Stimulated activated CD8-positive, alpha-beta memory T cell treated with anti-CD3 and anti-CD28 coated beads, Interleukin-15, amount 100 ng/mL, for 24 hours (primary cell): ENCODE measurements at places on chromosomes 6 and 20.

DNA sequence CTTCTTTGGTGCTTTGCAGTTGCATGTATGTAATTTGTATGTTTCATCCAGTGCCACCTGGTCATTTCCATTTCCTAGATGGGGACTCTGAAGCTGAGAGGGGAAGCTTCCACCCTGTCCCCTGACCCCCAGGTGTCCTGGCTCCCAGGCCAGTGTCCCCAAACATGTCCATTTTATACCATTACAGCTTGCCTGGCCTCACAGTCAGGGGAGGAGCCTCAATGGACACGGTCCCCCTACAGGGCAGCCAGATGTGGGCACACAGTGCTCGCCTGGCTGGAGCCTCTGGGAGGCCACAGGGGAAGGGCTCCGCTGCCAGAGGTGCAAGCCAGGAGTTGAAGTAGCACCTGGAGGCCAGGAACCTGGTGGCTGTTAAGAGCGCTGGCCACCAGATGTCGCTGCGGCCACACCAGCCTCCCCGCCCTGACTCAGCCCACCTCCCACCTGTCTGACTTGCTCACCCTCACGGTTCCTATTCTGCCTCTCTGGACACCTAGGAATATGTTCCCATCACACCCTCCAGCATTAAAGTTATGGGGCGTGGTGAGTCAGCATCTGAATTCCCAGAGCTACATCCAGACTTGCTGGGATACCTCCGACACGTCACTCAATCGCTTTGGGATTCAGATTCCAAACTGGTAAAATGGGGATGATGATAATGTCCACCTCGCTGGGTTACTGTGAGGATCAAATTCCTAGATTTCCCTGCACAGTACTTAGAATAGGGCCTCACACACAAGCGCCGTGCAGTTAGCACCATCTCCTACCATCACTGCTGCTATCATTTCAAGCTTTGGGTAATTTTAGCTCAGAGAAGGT lies 107.4 kb downstream of the SULF2 start:
- DNase-seq = peak; percentile 36

DNA sequence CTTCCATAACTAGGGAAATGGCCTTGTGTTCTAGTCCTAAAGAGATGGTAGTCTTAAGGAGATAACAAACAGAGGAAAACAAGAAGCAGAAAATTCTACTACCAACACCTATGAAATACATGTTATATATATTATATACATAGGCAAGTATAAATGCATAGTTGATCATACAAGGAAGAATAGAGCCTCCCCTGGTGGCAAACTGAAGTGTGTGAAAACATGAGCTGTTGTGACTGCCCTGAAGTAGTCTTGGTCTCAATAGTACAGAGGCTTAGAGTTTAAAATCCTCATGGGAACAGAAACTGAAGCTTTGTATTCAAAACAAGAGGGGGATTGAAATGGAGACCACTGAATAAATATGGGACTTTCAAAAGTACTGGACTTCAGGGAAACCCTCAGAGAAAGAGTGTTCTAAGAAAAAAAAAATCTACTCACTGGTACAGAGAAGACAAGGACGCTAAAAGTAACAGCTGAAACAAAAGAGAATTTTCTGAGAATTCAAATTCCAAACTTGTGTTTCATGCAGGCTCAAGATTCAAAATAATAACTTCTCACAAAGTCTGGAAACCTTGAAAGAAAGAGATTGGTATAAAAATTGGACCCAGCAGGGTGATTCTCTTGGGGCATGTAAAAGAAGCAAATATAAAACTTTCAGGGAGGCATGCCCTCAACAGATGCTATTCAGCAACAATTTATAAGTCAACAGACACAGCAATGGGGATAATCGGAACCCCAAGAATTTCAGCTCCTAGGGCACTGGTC lies 59.7 kb upstream of the SAMD3 start:
- DNase-seq = no peak

DNA sequence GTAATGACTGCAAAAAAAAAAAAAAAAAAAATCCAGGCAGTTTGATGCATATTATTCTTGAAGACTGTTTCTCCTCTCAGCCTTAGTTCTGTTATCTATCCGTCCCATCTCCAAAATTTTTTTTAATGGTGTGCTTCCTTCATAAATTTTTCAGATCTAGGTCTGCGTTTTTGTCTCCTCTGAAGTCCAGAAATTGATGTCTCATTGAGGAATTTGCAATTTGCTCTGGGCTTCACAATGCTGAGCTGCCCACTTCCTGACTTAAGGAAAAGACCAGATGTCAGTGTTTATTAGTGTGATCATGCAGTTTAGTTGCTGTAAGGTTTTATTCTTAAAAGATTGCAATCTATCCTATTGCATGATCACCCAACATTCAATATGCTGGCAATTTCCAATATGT lies 297.6 kb downstream of the ZNF217 start:
- DNase-seq = no peak

GRCh38 chr6:10901770-10902169 lies 14.9 kb downstream of the SYCP2L start:
- DNase-seq = no peak

DNA sequence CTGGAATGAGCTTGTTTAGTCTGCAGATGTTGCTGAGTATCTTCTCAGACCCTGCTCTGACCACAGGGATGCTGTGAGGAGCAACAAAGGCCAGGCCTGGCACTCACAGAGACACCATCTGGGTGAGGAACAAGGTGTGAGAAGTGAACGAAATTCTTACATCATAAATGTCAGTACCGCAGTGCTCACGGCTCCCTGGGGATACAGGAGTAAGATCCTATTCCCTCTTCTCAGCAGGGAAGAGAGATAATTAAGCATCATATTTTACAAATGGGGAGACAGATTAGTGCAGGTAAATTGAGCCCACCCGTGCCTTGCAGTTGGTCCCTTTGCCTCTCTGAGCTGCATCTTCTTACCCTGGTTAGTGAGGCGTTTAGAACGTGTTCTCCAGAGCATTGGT lies 106.2 kb downstream of the DTD1 start:
- DNase-seq = no peak
